ENCODE measurements at places on chromosomes 6 and 20.

- no peak for DNase-seq
Measured at GRCh38 chr20:51579137-51579536, 36.6 kb upstream of the NFATC2 start.

GRCh38 chr6:79335133-79335674 is 100.7 kb upstream of the HMGN3 start:
- DNase-seq: no peak

DNA sequence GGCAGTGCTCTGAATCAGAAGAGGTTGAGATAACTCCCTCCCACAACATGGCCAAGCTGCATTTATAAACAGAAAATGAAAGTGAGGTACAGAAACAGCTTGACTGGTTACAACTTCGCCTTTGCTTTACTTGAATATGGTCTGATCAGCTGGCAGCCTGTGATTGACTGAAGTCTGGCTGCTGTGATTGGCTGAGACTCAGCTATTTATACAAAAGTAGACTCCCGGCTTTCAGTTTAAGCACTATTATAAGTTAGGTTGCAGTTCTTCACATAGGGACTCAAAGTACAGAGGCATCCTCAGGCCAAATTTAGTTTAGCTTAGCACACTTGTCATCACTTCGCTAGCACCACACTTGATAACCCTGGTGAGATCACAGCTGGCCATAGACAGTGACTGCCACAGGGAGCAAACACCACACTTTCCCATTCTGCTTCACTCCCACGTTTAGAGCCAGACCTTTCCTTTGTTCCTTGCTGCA is 362.6 kb downstream of the EPM2A start:
- DNase-seq: no peak

DNA sequence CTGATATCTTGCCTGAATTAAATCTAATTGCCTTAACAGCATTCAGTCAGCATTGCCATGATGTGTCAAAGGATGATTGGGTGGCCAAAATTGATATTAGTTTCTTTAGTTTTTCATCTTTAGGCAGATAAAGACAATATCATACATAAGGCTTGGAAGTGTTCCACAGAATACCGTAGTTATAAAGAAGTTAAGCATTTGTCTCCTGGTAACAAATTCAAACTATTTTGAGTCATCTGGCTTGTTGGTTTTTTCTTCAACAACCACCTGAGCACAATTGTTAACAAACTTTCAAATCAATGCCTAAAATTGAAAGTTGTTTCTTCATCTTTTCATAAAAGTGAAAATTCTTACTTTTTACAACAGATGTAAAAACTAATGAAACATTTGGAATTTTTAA is 47.5 kb upstream of the ADGRF5 start:
- no peak for DNase-seq

- no peak for DNase-seq
Measured at GRCh38 chr6:87333033-87333432, 4.0 kb upstream of the GJB7 start.

- DNase-seq: no peak
Measured at GRCh38 chr6:135195041-135195440, 13.9 kb downstream of the MYB start.

DNA sequence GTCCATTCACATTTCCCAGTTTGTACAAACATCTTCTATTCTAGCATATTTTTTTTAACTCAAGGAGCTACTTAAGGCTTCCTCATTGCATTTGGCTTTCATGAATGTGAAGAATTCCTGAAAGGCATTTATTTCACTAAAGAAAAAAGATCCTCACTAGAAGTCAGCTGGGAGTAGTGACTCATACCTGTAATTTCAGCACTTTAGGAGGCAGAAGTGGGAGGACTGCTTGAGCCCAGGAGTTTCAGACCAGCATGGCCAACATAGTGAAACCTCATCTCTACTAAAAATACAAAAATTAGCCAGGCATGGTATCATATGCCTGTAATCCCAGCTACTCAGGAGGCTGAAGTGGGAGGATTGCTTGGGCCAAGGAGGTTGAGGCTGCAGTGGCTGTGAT is 30.9 kb upstream of the XRN2 start:
- no peak for DNase-seq

GRCh38 chr6:2790588-2791449 is 25.6 kb downstream of the WRNIP1 start:
- no peak for DNase-seq

- peak; percentile 32 for DNase-seq
Measured at GRCh38 chr6:166515072-166515810, 71.2 kb downstream of the RAMACL start.

- no peak for DNase-seq
Measured at GRCh38 chr6:90319979-90320685, 23.5 kb upstream of the BACH2 start.

DNA sequence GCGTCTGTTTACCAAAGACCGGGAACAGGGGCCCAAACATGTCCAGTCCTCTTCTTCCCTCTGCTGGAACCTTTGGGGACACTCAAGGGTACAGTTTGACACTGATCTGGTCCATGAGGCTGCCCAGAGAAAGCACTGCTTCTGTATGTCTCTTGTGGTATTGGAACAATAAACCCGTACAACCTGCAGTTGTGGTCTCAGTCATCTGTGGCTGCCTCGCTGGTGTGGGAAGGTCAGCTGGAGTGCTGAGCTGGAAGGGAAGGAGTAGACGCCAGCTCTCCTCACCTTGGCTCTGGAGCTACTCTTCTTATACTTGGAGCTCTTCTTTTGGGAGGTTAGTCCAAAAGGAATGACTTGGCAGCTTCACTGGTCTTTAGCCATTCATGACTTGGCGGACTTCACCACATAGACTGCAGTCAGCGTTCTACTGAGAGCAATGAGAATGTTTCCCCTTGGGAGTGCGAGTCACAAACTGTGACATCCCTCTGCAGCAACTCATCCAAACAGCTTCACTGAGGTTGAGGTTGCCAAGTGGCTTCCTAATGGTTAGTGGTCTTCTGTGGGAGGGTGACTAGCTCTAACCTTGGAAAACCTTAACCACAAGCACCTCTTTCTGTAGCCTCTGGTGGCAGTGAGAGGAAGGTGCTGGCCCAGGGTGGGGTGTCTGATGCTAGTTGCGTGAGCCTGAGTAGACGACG is 81.2 kb downstream of the ASXL1 start:
- DNase-seq: no peak

GRCh38 chr6:6546318-6547109 is 42.0 kb upstream of the LY86 start:
- DNase-seq: no peak

DNA sequence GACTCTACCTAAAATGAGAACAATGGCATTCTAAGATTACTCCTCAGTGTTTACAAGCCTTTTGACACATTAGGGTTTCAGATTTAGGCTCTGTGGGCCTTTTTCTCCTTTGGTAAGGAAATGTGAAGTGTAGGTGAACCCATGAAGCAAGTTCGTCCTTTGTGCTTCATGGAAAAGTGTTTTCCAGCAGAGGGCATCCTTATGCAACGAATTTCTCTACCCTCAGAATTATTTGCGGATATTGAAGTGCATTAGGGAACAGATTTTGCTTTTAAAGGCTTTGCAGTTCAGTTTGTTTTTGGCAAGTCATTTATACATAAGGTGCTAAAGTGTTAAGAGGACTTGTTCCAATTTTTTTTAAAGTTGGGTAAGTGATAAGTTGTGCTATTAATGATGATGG is 55.7 kb upstream of the FERMT1 start:
- no peak for DNase-seq

DNA sequence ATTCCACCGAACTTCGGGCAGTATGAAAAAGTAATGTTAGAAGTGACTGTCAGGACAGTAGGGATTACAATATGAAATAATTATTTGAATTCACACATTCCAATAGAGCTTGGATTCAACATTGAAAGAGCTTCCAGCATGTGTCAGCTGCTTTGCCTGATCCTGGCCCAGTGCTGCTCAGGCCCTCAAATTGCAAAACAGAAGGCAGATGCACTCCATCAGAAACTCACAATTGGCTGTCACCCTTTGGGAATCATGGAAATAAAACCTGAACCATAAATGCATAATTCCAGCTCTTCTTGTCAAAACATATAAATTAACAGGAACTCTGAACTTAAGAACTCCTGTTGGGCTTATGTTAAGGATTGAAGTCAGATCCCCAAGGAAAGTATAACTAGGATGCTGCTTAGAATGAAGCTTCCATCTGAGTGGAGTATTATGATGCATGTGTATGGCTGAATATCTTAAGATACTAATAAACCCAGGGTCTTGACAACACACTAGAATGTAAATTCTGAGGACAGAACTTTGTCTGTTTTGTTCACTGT is 1.8 kb upstream of the NDUFAF4 start:
- DNase-seq: no peak

DNA sequence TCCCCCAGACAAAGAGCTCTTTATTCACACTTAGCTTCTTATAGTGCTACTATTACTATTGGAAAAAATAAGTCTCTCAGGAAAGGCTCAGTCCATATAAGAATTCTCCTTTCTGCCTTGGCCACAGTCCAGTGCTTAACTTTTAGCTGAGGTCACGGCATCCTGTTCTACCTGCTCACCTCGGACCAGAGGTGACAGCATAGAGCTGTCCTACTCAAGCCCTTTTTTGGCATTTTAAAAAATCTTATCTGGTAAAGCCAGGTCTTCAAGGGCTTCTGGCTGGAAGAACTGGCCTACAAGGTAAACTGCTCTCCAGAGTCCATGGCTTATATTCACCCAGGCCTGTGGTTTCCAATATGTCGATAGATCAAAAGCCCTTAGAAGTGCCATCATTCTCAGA is 109.7 kb downstream of the RCAN2 start:
- DNase-seq: no peak

- DNase-seq: no peak
Measured at GRCh38 chr6:139290787-139291311, 949 bp downstream of the TXLNB start.

DNA sequence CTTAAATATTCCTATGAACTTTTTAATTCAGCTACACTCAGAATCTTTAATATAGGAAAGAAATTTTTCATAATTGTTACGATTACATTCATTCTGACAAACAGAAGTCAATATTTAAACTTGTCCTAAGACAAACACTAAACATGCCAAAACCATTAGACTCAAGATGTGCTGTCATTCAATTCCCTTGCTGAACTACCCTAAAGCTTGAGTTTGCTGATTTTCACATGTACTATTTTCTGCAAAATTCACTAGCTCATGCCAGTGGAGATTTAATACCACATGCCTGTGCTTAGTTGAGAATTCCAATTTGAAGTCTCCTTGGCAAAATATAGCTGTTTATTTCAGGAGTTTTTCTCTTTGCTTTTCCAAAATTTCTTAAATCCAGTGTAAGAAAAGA is 448.0 kb downstream of the COL12A1 start:
- DNase-seq: no peak

- no peak for DNase-seq
Measured at GRCh38 chr6:56962441-56962840, 7.5 kb downstream of the BEND6 start.

- DNase-seq: no peak
Measured at GRCh38 chr6:28597217-28597835, 71.6 kb downstream of the GPX5 start.

DNA sequence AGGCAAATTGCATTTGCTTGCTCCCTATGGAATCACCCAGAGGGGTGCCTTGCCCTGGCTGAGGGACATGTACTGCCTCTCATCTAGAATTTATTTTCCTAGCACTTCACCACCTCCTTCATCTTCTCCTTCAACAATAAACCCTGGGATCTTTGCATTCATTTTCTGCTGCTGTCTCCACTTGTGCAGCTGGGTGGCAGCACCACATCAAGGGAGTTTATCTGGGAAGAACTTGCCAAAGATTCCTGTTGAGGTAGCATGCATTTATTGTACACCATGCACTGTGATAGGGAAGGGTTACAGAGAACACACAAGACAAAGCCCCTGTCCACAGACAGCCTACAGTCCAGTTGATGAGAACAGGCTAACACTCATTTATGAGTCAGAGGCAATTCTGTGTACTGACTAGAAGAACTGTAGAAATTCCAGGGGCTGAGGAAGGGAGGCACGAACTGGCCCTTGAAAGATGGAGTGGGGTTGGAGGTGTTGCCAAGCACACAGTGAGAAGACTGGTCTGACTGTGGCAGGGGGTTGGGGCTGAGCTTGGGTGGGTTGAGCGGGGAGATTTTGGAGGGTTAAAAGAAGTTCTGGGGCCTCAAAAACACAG is 17.5 kb downstream of the C20orf173 start:
- no peak for DNase-seq

DNA sequence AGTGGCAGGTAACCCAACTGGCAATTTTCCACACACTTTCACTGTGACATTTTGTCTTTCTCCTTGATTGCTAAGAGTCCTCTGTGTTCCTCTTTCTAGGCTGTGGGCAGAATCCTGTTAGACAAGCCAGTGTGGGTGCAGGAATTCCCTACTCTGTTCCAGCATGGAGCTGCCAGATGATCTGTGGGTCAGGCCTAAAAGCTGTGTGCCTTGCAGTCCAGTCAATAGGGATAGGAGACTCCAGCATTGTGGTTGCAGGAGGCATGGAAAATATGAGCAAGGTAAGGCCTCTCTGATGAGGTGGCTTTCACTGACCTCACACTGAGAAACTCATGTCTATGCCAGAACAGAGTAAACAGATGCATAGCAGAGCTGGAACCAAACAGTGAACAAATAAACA is 5.1 kb downstream of the ACAT2 start:
- DNase-seq: no peak
